ENCODE measurements at places on chromosomes 4 and X. TPM values are rescaled to one million over a fixed set of nuclear protein-coding genes. Genes with fewer than 3 reads are reported as not detected.

DNA sequence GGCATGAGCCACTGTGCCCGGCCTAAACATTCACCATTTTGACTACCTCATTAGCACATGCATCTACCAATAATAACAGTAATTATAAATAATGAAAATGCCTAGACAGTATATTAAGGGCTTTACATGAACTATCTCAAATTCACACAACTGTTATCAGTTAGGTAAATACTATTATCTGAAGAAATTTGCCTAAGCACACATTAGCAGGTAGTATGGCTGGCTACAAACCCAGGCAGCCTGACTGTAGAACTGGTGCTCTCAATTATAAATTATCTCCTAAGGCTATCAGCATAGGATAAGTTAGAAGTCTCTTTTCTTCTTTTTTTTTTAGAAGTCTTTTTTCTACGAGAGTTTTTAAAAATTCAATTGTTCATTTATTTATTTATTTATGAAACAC lies 14.1 kb upstream of the CXorf38 start:
- no peak for DNase-seq

GRCh38 chr4:10017037-10017893 lies 4.0 kb downstream of the SLC2A9 start:
- no peak for DNase-seq

MAD2L1 gene
- 3.3 TPM for total RNA-seq

PI4K2B gene
- 17.0 TPM for total RNA-seq

RBBP7 gene
- total RNA-seq, result 85.5 TPM

- no peak for DNase-seq
These were observed 250.8 kb downstream of the ARHGAP24 start for GRCh38 chr4:85725721-85726170.

CXCL6 gene
- 2.2 TPM for total RNA-seq
